Calu3 (cell line): ENCODE measurements at places on chromosomes 12 and 14.

DNA sequence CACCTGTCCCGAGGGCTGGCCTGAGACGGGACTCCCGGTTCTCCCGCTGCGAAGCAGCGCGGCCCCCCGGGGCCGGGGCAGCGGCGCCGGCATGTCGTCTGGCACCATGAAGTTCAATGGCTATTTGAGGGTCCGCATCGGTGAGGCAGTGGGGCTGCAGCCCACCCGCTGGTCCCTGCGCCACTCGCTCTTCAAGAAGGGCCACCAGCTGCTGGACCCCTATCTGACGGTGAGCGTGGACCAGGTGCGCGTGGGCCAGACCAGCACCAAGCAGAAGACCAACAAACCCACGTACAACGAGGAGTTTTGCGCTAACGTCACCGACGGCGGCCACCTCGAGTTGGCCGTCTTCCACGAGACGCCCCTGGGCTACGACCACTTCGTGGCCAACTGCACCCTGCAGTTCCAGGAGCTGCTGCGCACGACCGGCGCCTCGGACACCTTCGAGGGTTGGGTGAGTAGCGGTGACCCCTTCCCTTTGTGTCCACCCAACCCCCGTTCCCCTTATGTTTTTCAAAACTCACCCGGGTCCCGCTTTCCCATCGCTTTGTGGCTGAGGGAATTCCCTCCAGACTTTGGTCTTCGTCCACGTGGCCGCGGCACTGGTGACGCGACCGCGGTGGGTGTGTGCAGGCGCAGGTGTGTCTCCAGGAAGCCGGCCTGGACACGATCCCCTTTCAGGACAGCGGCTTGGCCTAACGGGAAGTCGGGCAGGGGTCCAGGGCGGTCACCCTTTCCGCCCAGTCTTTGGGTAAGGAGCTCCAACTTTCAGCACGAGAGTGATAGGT, 826 bp downstream of the PRKCH start:
- DNase-seq, result peak; percentile 67

- DNase-seq, result peak; percentile 14
Measured at GRCh38 chr12:93317227-93317626, 60.5 kb upstream of the NUDT4 start.

- no peak for DNase-seq
Measured at GRCh38 chr12:108332791-108333382, 6.2 kb downstream of the CMKLR1 start.

GRCh38 chr14:54629183-54629582, 62.3 kb downstream of the SAMD4A start:
- DNase-seq, result no peak

DNA sequence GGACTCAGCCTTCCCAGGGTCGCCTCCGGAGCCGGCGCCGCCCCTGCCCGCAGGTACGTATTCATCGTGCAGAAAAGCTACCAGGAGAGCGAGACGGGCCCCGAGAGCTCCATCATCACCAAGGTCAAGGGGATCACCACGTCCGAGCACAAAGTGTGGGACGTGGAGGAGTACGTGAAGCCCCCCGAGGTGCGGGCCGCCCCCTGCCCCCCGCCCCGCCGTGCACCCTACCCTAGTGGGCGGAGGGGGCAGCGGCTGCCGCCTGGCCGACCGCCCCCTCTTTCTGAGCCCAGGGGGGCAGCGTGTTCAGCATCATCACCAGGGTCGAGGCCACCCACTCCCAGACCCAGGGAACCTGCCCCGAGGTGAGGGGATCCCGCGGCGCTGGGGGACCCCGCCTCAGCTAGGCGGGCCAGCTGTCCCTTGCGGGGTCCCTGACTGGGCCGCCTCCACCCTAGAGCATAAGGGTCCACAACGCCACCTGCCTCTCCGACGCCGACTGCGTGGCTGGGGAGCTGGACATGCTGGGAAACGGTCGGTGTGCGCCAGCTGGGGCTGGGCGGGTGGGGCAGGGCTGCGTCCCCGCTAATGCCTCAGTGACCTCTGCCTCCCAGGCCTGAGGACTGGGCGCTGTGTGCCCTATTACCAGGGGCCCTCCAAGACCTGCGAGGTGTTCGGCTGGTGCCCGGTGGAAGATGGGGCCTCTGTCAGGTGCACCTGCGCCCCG, 973 bp downstream of the P2RX2 start:
- DNase-seq, result no peak

DNA sequence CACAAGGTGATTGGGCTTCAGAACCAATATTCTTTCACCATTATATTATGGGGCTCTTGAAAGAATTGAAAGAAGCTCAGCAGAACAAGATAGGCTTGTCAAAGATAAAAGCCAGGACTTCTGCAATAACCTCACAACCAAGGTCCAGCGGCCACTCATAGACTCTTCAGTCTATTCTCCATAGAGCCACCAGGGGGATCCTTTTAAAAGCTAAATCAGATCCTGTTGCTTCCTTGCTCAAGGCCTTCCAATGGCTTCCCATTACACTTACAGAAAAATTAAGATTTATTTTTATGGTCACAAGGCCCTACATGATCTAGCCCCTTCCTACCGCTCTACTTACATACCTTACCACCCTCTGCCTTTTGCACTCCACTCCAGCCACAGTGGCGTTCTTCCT, 169.6 kb downstream of the C12orf42 start:
- DNase-seq, result no peak

- no peak for DNase-seq
Measured at GRCh38 chr14:101242442-101243385, 318.6 kb upstream of the DIO3 start.

DNA sequence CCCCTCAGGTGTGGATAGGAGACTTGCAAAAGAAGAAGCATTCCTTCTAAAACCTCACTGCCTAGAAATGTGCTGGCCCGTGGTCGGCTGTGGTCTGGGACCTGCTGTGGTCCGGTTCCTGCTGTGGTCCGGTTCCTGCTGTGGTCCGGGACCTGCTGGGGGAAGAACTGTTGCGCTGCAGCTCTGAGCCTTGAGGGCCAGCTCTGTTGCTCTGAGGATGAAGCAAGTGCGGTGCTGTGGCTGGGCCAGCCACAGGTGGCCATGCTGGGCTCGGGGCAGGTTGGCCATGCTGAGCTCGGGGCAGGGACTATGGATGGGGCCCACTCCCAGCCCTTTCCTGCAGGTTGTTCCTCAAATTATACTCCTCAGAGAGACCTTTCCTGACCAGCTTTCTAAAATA, 5.2 kb downstream of the NRXN3 start:
- DNase-seq, result no peak

DNA sequence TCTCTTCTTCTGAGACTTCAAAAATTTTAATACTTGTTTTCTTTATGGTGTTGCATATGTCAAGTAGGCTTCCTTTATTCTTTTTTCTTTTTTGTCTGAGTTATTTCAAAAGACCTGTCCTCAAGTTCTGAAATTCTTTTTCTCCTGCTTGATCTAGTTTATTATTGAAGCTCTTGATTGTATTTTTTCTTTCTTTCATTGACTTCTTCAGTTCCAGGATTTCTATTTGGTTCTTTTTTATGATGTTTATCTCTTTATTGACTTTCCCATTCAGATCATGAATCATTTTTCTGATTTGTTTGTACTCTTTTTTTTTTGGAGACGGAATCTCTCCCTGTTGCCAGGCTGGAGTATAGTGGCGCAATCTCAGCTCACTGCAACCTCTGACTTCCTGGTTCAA, 34.1 kb downstream of the IFT43 start:
- no peak for DNase-seq

GRCh38 chr12:83016218-83016835, 329.6 kb downstream of the TMTC2 start:
- DNase-seq, result peak; percentile 50

DNA sequence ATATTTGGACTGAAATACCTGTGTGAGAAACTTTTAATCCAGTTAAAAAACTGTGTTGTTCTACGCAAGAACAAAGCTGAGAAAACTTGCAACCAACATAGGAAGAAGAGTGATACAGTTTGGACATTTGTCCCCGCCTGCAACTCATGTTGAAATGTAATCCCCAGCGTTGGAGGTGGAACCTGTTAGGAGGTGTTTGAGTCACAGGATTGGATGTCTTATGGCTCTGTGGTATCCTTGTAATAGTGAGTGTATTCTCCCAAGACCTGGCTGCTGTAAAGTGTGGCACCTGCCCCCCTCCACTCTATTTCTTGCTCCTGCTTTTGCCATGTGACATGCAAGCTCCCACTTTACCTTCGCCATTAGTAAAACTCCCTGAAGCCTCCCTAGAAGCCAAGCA, 28.6 kb upstream of the ADAM20 start:
- no peak for DNase-seq

- no peak for DNase-seq
Measured at GRCh38 chr12:104352106-104352713, 48.7 kb downstream of the EID3 start.

DNA sequence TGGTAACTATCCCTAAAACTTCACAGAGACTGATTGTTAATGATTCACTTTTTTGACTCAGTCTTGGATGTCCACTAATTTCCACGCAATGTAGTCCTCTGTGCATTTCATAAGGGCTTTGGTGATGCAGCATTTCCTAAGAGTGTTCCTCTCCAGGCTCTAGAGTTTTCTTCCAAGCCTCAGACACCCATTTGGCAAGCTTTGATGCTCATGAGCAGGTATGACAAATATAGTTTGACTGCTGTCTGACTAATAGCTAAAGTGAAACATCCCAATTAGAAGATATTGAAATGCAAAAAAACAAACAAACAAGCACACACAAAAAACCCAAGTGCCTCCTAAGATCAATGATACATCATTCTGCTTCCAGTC, 1.5 kb upstream of the VAMP1 start:
- DNase-seq, result no peak

GRCh38 chr12:64087761-64088160, 134.3 kb downstream of the KICS2 start:
- DNase-seq, result no peak

DNA sequence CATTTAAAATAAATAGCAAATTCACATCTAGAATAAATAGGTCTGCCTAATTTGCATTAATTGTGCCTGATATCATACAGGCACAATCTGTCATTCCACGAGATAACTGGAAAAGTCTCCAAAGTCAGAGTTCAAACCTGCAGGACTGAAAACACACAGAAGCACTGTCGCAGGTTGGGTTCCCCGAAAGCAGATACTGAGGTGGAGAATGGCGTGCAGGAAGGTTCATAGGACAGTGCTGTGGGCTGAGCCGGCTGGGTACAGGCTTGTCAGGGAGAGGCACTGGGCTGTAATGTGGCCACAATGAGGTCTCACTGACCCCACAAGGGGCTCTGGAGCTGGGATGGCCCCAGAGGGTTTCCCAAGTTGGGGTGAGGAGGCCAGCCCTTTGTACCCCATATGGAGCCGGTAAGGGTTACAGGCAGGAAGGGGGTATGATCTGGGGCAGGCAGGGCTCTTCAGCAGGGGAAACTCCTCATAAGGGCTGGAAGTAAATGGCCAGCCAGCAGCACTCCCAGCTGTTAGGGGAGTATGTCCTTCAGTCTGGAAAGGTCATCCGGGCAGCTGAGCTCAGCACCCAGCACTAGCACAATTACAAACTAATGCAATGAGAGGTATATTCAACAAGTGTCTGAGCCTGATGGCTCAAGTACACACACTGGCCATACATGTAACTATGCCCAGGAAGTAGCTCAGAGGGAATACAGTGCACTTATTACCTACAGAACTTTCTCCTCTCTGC, 68.5 kb downstream of the NT5DC3 start:
- DNase-seq, result no peak
